ENCODE measurements at places on chromosomes 3 and 15. TPM values are rescaled to one million over a fixed set of nuclear protein-coding genes. Genes with fewer than 3 reads are reported as not detected.

The CCR9 gene
- not detected for total RNA-seq

The UBE3A gene
- total RNA-seq = 76.4 TPM

The ITIH1 gene
- total RNA-seq = not detected

The LRRC31 gene
- total RNA-seq = 0.24 TPM

The SOX2 gene
- 10.9 TPM for total RNA-seq
